ENCODE measurements at places on chromosomes 2 and 18.

- DNase-seq, result no peak
Observed at GRCh38 chr2:218149098-218149497, 17.7 kb downstream of the CXCR1 start.

DNA sequence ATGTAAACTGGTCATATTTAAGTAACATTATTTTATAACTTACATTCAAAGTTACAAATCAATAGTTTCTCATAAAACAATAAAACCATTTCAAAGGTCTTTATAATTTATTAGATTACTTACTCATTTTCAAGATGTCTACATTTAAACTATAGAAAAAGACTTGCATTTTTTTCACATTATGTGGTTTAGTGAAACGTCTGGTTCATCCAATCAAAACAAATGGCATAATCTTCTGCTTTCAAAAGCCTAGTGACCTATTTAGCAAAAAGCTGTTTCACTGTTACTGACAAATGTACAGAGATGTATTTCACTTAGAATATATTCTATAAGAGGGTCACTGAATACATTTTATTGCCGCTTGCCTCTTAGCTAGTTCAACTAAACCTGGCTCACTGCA is 49.3 kb upstream of the MCM6 start:
- DNase-seq, result no peak

DNA sequence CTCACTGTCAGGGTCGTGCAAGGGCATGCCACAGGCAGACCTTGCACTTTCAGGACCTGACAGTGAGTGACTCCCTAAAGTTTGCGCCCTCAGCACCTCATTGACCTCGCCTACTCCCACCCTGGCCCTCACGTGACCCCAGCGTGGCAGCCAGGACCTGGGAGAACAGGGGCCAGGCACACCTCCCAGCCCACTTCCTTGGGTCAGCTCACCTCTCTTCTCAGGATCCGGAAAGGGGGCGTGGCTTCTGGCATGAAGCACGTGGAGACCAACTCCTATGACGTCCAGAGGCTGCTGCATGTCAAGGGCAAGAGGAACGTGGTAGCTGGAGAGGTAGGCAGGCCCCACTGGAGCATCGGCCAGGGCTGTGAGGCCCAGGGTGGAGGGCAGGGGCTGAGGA is 8.8 kb downstream of the VIL1 start:
- DNase-seq, result no peak

DNA sequence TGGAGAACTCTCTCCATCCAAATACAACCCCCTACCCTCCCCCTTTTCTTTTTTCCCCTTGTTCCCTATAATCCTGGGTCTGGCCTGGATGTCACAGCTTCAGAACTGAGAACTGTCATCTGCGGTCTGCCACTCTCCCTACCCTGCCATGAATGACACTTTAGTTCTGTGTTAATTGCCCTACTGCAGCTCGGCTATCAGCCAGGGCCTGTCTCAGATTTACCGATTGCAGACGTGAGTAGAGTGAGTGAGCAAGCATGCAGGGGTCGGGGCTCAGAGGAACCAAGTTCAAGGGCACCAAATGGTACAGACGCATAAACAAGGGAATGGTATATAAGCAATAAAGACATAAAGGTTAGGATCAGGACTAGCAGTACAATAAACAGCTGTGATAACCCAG is 967.8 kb downstream of the BCL11A start:
- DNase-seq, result no peak

Measured in substantia nigra (tissue), 51 donors.